SJSA1 (cell line): ENCODE measurements at places on chromosomes 13 and 19. TPM values are rescaled to one million over a fixed set of nuclear protein-coding genes. Genes with fewer than 3 reads are reported as not detected.

DNA sequence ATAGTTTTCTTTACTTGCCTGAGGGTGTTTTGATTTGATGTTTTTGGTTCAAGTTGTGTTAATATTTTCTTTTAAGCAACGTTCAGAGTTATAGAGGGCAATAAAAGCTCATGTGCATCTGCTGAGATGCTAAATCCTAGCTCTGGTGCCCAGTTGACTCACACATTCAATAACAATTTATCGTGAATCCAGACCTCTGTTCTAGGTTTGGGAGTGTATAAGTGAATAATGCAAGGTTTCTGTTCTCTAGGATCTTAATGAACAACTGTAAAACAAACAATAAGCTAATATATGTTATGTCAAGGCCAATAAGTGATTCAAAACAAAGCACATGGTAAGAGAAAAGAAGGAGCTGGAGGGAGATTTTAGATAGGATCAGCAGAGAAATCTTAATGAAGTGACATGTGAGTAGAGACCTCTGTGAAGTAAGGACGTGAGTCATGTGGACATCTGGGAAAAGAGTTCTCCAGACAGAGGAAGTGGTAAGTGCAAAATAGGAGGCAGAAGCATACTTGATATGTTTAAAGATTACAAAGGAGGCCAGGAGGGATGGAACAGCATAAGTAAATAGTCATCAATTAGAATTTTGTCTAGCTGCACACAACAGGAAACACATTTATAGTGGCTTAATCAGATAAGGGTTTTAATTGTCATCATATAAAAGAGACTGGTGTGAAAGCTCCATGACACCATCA, 278.5 kb upstream of the HTR2A start:
- no peaks in the 10 kb centered on the region for H3K36me3 ChIP-seq
- DNase-seq: no peak
- H3K4me1 ChIP-seq: peaks cover 9% of the 10 kb centered on the region
- H3K4me3 ChIP-seq: no peak overlapping the region
- no peaks in the 10 kb centered on the region; the same call in 1 of the 2 replicates for H3K27me3 ChIP-seq

Gene SLC6A16
- total RNA-seq: not detected in 2 replicates

Gene UBL5
- total RNA-seq: 472 and 541 TPM in 2 replicates

GRCh38 chr19:35055715-35056179, 14.2 kb downstream of the HPN start:
- H3K36me3 ChIP-seq: no peaks in the 10 kb centered on the region
- H3K27me3 ChIP-seq: peaks cover 21% of the 10 kb centered on the region
- H3K4me3 ChIP-seq: no peak overlapping the region
- no peak for DNase-seq

Gene OLFM4
- total RNA-seq: not detected in 2 replicates

DNA sequence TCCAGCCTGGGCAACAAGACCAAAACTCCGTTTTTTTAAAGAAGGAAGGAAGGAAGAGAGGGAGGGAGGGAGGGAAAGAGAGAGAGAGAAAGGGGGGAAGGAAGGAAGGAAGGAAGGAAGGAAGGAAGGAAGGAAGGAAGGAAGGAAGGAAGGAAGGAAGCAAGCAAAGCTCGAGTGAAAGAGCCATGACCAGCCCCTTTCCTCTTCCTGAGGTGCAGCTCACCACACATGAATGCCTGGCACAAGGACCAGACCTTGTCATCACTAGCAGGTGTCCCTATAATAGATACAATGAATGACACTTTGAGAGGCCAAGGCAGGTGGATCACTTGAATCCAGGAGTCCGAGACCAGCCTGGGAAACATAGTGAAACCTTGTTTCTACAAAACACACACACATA, 31.0 kb downstream of the SPRY2 start:
- no peaks in the 10 kb centered on the region for H3K27me3 ChIP-seq
- no peak for DNase-seq
- no peak overlapping the region for H3K27ac ChIP-seq
- no peak overlapping the region for H3K4me3 ChIP-seq
- H3K4me1 ChIP-seq: peaks cover 14% of the 10 kb centered on the region
- H3K36me3 ChIP-seq: no peaks in the 10 kb centered on the region

- no peaks in the 10 kb centered on the region for H3K27me3 ChIP-seq
- peak overlapping the region; percentile 96 for H3K4me3 ChIP-seq
- DNase-seq: peak; percentile 73
- H3K36me3 ChIP-seq: peaks cover 37% of the 10 kb centered on the region
- H3K4me1 ChIP-seq: peaks cover 10% of the 10 kb centered on the region
- H3K27ac ChIP-seq: peak overlapping the region; percentile 61
Observed at GRCh38 chr19:17555929-17556813, 722 bp downstream of the COLGALT1 start.

DNA sequence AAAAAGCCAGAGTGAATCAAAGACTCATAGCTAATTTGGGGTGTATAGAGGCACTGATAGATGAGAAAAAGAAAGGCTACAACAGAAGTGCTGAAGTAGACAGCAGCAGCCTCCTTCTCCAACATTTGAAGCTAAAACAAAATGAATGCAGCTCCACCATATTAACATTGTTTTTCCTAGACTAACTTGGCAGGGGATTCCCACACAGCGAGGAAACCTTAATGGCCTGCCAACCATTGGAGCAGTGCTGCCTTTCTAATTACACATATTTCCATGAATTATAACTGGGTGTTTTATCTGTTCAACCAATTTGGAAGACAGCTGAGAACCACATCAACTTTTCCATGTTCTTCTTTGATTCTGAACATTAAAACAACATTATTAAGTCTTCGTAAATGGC, 478.6 kb downstream of the LIG4 start:
- no peak for DNase-seq
- H3K27me3 ChIP-seq: no peaks in the 10 kb centered on the region
- no peaks in the 10 kb centered on the region for H3K36me3 ChIP-seq
- no peak overlapping the region for H3K4me3 ChIP-seq

GRCh38 chr19:44582581-44583265, 30.6 kb upstream of the IGSF23 start:
- no peak overlapping the region for H3K27ac ChIP-seq
- no peak overlapping the region for H3K4me3 ChIP-seq
- peaks cover 16% of the 10 kb centered on the region for H3K4me1 ChIP-seq
- H3K36me3 ChIP-seq: no peaks in the 10 kb centered on the region
- no peaks in the 10 kb centered on the region for H3K27me3 ChIP-seq

DNA sequence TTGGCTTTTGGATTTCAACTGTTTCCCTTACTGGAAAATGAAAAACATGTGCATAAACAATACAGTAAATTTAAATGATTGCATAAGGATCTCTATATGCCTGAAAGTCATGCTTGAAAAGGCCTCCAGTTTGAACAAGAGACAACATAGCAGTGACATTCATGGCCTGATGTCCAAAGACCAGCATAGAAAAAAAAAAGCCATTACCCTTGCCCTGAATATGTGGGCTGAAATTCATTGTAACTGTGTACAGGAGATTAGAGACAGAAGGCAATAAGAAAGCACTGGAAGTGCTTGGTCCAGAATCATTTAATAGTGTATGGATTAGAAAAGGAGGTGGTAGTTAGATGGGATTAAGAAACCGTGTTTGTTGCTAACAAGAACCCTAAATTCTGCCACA, 15.4 kb downstream of the MIR17HG start:
- DNase-seq: no peak
- no peak overlapping the region for H3K27ac ChIP-seq
- no peaks in the 10 kb centered on the region for H3K27me3 ChIP-seq
- H3K36me3 ChIP-seq: no peaks in the 10 kb centered on the region
- H3K4me3 ChIP-seq: no peak overlapping the region

DNA sequence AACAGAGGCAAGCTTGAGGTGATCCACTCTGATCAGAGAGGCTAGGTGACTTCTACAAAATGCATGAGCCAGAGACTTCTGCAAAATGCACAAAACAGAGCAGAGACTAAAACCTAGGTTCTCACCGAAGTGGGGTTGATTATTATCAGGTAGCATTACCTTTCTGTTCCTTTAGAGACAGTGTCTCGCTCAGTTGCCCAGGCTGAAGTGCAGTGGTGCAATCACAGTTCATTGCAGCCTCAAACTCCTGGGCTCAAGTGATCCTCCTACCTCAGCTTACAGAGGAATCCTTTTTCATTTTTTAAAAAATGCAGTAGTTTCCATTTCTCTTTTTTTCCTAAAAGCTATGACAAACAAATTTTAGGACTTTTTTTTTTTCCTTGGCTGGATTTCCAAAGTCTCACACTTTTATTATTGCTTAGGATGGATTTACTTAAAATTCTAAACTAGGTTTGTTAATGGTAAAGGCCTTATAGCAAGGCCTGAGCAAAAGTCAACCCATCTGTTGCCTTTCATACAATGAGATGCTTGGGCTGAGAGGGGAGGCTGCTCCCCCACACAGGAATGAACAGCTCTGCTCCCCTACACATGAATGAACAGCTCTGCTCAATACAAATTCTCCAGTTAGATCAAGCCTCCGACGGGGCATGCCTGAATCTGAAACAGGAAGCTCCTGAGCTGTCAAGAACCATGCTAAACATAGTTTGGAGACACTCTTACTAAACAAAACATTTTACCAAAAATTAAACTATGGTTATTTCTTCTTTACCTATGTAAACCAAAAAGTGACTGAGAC, 18.8 kb upstream of the TNFRSF19 start:
- H3K27ac ChIP-seq: no peak overlapping the region
- H3K4me1 ChIP-seq: no peaks in the 10 kb centered on the region
- DNase-seq: no peak
- no peaks in the 10 kb centered on the region for H3K36me3 ChIP-seq
- H3K4me3 ChIP-seq: no peak overlapping the region

Gene LIG4
- 23.1 and 24.5 TPM in 2 replicates for total RNA-seq

Gene EPSTI1
- total RNA-seq: 10.2 and 21.3 TPM in 2 replicates

GRCh38 chr13:95822303-95822702, 145.4 kb downstream of the DNAJC3 start:
- H3K4me3 ChIP-seq: no peak overlapping the region
- no peak for DNase-seq
- no peak overlapping the region for H3K27ac ChIP-seq

Gene CLEC11A
- 0.56 and 1.7 TPM in 2 replicates for total RNA-seq

DNA sequence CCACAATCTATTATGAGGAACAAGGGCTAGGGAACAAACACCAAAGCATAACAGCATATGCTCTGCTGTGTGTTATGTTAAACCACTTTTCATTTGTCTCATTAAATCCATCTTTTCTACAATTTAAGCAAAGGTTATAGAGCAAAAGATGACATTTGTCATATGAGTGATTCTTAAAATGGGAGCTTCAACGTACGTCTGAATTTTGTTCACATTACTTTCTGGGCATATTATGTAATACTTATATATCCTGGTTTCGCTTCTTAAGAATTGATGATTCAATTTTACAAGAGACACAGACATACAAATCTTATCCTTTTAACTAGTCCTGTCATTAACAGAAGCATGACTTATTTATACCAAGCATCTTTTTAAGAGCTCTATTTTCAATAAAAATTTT, 3.3 kb upstream of the TPP2 start:
- H3K27ac ChIP-seq: no peak overlapping the region
- H3K4me3 ChIP-seq: no peak overlapping the region
- H3K27me3 ChIP-seq: no peaks in the 10 kb centered on the region
- H3K4me1 ChIP-seq: peaks cover 17% of the 10 kb centered on the region

GRCh38 chr19:11264452-11265176, 2.3 kb upstream of the DOCK6 start:
- H3K27me3 ChIP-seq: no peaks in the 10 kb centered on the region
- peaks cover 11% of the 10 kb centered on the region for H3K4me1 ChIP-seq
- H3K27ac ChIP-seq: no peak overlapping the region

- DNase-seq: no peak
- H3K4me3 ChIP-seq: no peak overlapping the region
- H3K27me3 ChIP-seq: no peaks in the 10 kb centered on the region
- no peak overlapping the region for H3K27ac ChIP-seq
- no peaks in the 10 kb centered on the region for H3K36me3 ChIP-seq
- no peaks in the 10 kb centered on the region for H3K4me1 ChIP-seq
Observed at GRCh38 chr19:13241231-13242104, 91.3 kb downstream of the IER2 start.

Gene GRIK5
- total RNA-seq: not detected in 2 replicates

DNA sequence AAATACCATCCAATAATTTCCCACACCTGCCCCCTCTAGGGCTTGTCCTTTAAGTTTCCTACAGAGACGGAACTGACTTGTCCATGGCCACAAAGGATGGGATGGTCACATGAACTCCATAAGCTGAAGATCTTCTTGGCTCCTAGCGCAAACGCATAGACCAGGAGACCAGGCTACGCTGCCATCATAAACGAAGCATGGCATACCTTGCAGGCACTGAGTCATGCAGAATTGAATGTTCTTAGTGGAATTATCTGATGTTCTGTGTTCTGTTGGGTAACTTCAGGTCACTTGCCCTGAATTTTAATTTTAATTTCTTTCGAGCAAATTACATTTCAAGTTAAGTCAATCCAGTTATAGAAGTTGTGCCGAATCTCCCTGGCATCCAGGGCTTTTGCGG, 96.4 kb upstream of the STARD13 start:
- no peaks in the 10 kb centered on the region for H3K27me3 ChIP-seq
- no peak overlapping the region for H3K27ac ChIP-seq
- no peaks in the 10 kb centered on the region for H3K4me1 ChIP-seq
- no peak for DNase-seq
- no peaks in the 10 kb centered on the region for H3K36me3 ChIP-seq
- H3K4me3 ChIP-seq: no peak overlapping the region

DNA sequence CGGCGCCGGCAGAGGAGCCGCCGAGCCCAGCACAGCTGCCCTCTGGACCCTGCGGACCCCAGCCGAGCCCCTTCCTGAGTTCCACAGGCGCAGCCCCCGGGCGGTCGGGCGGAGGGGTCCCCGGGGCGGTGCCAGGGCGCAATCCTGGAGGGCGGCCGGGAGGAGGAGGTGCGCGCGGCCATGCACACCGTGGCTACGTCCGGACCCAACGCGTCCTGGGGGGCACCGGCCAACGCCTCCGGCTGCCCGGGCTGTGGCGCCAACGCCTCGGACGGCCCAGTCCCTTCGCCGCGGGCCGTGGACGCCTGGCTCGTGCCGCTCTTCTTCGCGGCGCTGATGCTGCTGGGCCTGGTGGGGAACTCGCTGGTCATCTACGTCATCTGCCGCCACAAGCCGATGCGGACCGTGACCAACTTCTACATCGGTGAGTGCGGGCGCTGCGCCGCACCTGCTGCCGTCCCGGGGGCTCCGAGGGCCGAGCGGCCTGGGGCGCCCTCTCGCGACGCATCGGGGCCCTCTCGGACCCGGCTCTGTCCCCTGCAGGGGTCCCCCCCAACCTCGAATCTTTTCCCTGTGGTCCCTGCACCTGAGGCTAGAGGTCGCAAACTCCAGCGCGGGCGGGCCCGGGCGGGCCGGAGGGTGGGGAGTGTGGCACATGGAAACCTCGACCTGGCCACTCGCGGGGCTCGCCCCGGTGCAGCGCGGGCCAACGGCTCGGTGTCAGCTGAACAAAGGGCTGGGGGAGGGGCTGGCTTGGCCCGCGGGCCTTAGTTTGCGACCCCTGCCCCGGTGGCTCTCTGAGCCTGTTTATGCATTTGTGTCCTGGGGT, at the start of gene KISS1R:
Gene KISS1R (plus strand): TSS at position 11 of the 829 bp plus-strand sequence. CDS start 170 bp downstream, at position 181.
- DNase-seq: peak; percentile 50
- H3K4me3 ChIP-seq: no peak within 1 kb of the TSS; the same call in 1 of the 2 replicates
- H3K27ac ChIP-seq: no peak within 1 kb of the TSS
- peaks cover 21% of the 10 kb centered on the region for H3K4me1 ChIP-seq
- no peaks in the 10 kb centered on the region for H3K36me3 ChIP-seq
- H3K27me3 ChIP-seq: peaks cover 45% of the 10 kb centered on the region

GRCh38 chr13:75299913-75300862, 181.8 kb downstream of the TBC1D4 start:
- no peaks in the 10 kb centered on the region for H3K4me1 ChIP-seq
- H3K27ac ChIP-seq: no peak overlapping the region
- no peak for DNase-seq
- H3K4me3 ChIP-seq: no peak overlapping the region
- H3K36me3 ChIP-seq: peaks cover 4% of the 10 kb centered on the region

- no peak for DNase-seq
- peaks cover 36% of the 10 kb centered on the region for H3K4me1 ChIP-seq
- no peak overlapping the region for H3K27ac ChIP-seq
- H3K27me3 ChIP-seq: no peaks in the 10 kb centered on the region
- H3K4me3 ChIP-seq: no peak overlapping the region
Observed at GRCh38 chr13:95503662-95504061, 48.9 kb upstream of the CLDN10 start.

Gene HTR2A
- total RNA-seq: not detected in 2 replicates

Gene ZNF135
- not detected in 2 replicates for total RNA-seq
